ENCODE measurements at places on chromosomes 6 and 20. TPM values are rescaled to one million over a fixed set of nuclear protein-coding genes. Genes with fewer than 3 reads are reported as not detected.

Gene ANGPT4
- not detected for polyA plus RNA-seq

Gene CRISP3
- not detected for polyA plus RNA-seq

Gene SOBP
- 0.99 TPM for polyA plus RNA-seq

Gene EBF4
- polyA plus RNA-seq = 1.0 TPM

Gene ZNF343
- 7.4 TPM for polyA plus RNA-seq

Gene EXOC2
- 13.1 TPM for polyA plus RNA-seq

Gene DEF6
- polyA plus RNA-seq = 4.2 TPM

Gene MYCT1
- polyA plus RNA-seq = 0.79 TPM

Gene C4B
- 4.4 TPM for polyA plus RNA-seq

Gene LY6G6C
- not detected for polyA plus RNA-seq

Gene SRPK1
- polyA plus RNA-seq = 22.5 TPM

Gene CMTR1
- polyA plus RNA-seq = 17.4 TPM

Gene CCN6
- not detected for polyA plus RNA-seq

Gene UBE2J1
- polyA plus RNA-seq = 19.8 TPM

Gene COL11A2
- 0.38 TPM for polyA plus RNA-seq

Gene COL20A1
- polyA plus RNA-seq = not detected

Gene UBE2C
- 124 TPM for polyA plus RNA-seq

All from IMR-90 (cell line).